Glomerular endothelial cell (primary cell): ENCODE measurements at places on chromosomes 4 and X. TPM values are rescaled to one million over a fixed set of nuclear protein-coding genes. Genes with fewer than 3 reads are reported as not detected.

DNA sequence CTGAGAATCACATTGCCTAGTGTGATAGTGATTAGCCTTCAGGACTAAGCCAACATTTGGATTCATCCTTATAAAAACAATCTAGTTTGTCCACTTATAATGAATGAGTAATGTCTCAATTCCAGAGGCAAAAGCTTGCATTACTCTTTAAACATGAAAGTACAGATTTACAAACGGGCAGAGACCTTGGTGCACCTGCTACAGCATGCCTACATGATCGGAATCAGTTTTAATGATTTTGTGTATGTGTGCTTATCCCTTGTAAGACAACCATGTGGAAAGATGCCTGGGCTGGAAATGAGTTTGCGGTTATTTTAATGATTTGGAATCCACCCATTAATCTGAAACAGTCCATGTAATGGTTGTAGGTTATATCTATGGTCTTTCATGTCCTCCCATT is 572.7 kb downstream of the KLHL13 start:
- no peak for DNase-seq

GRCh38 chrX:50697691-50698090 is 116.3 kb downstream of the SHROOM4 start:
- DNase-seq: no peak

GRCh38 chrX:83336454-83336853 is 171.6 kb upstream of the POU3F4 start:
- DNase-seq: no peak

- DNase-seq: peak; percentile 36
Observed at GRCh38 chr4:26081795-26082498, 167.9 kb downstream of the SMIM20 start.

DNA sequence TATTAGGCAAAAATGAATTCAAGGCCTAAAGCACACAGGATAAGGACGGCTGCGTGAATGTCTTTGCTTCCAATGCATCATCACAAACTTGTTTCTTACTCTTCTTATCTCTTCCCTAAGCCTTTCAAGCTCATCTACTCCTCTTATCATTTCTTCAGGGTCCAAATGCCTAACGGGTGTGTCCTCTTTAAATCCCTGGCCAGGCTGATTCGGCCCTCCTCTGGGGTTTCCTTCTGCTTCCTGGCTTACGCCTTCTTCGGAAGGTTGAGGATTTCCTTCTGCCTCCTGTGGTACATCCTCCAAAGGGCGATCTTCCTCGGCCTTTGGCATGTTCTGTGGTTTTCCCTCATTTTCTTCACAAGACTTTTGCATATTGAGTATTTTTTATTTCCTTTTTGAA is 1.3 kb downstream of the TCEAL8 start:
- DNase-seq: no peak

DNA sequence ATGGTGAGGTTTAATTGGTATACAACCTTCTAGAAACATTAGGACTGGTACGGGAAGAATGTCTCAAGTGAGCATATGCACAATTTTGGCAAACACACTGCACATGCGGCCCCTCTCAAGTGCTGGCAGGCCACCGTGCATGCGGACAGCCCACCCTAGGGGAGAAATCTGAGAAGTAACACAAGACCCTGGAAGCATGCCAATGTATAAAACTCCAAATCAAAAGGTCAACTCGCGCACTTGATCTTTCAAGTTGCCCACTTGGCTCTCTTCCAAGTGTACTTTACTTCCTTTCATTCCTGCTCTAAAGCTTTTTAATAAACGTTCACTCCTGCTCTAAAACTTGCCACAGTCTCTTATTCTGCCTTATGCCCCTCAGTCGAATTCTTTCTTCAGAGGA is 488.3 kb downstream of the CFAP47 start:
- DNase-seq: no peak

GRCh38 chr4:28211676-28212470 is 1351.2 kb downstream of the STIM2 start:
- no peak for DNase-seq

- no peak for DNase-seq
Observed at GRCh38 chrX:126394681-126395080, 157.9 kb downstream of the DCAF12L1 start.

GRCh38 chr4:106034751-106035150 is 139.5 kb downstream of the NPNT start:
- no peak for DNase-seq

GRCh38 chr4:175946472-175947116 is 119.0 kb upstream of the WDR17 start:
- DNase-seq: no peak

- no peak for DNase-seq
Observed at GRCh38 chr4:159433337-159433736, 330.5 kb downstream of the RAPGEF2 start.

- DNase-seq: peak; percentile 97
Observed at GRCh38 chr4:139419388-139419914, 34.5 kb upstream of the RAB33B start.

Gene HSFX3
- not detected in 2 replicates for total RNA-seq

Gene MED28
- 6.0 and 9.3 TPM in 2 replicates for total RNA-seq

Gene HERC5
- total RNA-seq: 1.7 and 5.0 TPM in 2 replicates

Gene RGS12
- total RNA-seq: 67.0 and 92.8 TPM in 2 replicates

Gene RADX
- 1.1 TPM in 1 of 2 replicates, not detected in the other for total RNA-seq

Gene GPR82
- total RNA-seq: not detected in 2 replicates

Gene PPEF2
- not detected in 2 replicates for total RNA-seq

Gene RAB40A
- 0.12 TPM in 1 of 2 replicates, not detected in the other for total RNA-seq

Gene AREG
- 5.6 and 7.7 TPM in 2 replicates for total RNA-seq

Gene TMSB15C
- total RNA-seq: 3.5 and 13.8 TPM in 2 replicates
